ENCODE measurements at places on chromosomes 7 and 10.

DNA sequence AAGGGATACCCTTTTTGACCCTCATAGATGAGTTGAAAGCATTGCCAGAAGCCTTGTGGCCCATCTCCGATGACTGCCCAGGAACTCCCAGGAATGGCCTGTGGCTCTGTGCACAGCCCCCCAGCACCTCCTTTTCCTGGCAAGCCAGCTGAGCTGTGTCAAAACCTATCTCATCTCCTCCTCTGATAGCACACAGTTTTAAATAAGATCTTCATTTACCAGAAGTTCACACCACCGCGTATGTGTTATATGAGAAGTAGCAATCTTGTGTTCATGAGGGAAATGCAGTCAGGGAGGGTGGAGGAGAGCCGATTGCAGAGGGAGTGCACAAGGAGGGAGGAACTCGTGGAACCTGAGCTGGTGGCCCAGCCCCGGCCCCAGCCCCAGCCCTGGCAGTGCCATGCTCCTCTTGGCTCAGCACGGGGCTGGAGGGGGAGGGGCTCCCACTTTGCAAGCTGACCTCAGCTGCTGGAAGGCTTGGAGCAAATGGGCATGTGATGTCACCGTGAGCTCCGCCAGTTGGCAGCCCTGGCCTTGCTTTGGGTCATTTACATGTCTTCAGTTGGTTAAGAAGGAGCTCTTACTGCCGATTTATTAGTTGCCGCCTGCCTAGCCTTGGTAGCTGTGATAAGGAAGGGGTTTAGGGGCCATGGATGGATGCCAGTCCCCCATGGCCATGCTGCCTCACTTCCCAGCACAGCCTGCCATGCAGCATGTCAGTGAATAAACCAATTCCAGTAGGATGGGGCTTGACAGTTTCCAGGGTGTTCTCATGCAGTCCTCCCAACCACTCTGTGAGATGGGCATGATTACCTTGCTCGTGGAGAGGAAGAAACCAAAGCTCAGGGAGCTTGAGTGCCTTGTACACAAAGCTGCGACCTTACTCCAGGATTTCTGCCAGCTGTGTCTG lies 20.0 kb downstream of the UNC5B start:
- peak; percentile 94 for DNase-seq

GRCh38 chr10:1635340-1635739 lies 102.0 kb downstream of the ADARB2 start:
- DNase-seq, result no peak

DNA sequence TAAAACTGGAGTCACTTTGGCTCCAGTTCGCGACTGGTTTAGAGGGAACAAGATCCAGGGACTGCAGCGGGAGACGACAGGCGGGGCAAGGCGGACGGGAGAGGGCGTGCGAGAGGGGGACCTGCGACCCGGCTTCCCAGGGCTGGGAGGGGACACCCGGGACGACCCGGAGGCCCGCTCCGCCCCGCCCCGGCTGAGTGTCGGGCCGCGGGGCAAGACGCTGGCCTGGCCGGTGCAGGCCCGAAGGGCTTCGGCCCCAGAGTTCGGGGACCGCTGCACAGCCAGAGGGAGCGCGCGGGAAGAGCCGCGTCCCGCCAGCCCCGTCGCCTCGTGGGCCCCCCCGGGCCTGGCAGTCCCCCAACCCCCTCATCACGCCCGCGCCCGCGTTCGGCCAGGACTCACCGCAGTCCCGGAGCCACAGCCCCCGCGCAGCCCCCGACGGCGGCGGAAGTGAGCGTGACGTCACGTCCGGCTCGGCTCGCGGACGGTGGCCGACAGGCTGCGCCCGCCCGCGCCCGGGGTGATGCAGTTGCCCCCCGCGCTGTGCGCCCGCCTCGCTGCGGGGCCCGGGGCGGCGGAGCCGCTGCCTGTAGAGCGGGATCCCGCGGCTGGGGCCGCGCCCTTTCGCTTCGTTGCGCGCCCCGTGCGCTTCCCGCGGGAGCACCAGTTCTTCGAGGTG lies at the start of the genes TUBGCP2 and ZNF511:
TSS of gene TUBGCP2 (minus strand) at position 452 of the 679 bp plus-strand sequence. CDS start 5,931 bp downstream, outside the sequence.
TSS of gene ZNF511 (plus strand) at position 494 of the 679 bp plus-strand sequence. CDS start at position 524, 30 bp downstream.
- peak; percentile 88 for DNase-seq

GRCh38 chr7:18459484-18460245 lies 35.9 kb upstream of the HDAC9 start:
- no peak for DNase-seq

DNA sequence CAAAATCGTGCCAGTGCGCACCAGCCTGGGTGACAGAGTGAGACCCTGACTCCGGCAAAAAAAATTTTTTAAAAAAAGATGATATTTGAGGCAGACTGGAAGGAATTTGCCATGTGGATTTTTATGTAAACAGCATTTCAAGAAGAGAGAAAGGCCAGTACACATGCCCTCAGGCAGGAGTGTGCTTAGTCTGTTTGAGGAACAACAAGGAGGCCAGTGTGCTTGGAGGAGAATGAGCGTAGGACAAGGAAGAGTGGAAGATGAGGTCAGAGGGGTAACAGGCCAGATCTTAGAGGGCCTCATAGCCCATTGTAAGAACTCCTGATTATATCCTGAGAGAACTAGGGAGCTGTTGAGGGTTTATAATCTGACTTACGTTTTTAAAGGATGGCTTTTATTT lies 17.2 kb upstream of the STRIP2 start:
- DNase-seq, result no peak

- no peak for DNase-seq
Measured at GRCh38 chr7:28125431-28126409, 54.9 kb downstream of the JAZF1 start.

- DNase-seq, result peak; percentile 96
Measured at GRCh38 chr10:21372651-21373410, 152.7 kb downstream of the SKIDA1 start.

DNA sequence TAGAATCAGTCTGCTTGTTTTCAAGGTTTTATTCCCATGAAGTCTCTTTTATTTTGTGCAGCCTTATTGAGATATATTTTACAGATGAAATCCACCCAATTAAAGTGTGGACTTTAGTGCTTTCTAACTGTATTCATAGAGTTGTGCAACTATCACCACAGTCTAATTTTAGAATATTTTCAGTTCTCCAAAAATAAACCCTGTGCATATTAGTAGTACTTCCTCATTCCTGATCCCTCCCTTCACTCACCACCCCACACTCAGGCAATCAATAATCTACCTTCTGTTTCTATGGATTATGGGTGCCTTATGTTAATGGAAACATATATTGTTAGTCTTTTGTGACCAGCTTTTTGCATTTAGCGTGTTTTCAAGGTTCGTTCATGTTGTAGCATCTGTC lies 185.7 kb upstream of the TMEM72 start:
- DNase-seq, result no peak

DNA sequence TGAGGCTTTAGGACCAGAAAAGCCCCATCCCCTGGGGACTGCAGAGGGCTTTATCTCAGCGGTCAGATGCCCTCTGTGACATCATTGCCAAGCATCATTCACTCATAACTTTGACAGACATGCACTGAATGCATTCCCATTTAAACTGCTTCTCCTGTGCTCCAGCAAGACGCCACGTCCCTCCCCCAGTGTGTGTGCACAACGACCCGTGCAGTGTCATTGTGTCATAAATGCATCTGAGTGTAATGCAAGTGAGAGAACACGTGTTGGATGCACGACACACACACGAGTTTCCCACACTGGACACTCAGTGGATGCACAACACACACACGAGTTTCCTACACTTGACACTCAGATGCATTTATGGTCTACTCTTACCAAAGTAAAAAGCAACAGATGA lies 337.9 kb downstream of the PTPRN2 start:
- DNase-seq, result no peak

- no peak for DNase-seq
Measured at GRCh38 chr10:78768041-78768835, 300.5 kb upstream of the ZMIZ1 start.

DNA sequence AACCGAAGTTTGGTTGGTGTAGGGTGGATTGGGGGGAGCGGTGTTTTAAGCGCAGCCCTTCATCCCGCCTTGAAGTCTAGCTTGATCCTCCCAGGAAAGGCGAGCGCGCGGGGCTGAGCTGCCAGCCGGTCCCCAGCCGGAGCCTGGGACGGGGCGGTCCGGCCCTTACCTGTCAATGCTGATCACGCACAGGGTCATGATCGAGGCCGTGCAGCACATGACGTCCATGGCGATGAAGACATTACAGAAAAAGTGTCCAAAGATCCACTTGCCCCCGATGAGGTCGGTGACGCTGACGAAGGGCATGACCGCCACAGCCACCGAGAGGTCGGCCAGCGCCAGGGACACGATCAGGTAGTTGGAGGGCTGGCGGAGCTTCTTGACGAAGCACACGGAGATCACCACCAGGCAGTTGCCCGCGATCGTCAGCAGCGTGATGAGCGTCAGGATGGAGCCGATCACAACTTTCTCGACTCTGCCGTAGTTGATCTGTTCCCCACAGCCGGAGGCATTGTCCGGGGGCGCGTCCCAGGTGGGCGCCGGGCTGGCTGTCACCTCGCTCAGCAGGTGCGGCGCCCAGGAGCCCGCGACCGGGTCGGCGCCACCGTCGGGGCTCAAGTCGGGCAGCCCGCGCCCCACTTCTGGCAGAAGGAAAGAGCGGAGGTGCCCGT lies 740 bp downstream of the HTR7 start:
- no peak for DNase-seq

- DNase-seq, result peak; percentile 31
Measured at GRCh38 chr10:84308021-84308420, 20.4 kb upstream of the CCSER2 start.

DNA sequence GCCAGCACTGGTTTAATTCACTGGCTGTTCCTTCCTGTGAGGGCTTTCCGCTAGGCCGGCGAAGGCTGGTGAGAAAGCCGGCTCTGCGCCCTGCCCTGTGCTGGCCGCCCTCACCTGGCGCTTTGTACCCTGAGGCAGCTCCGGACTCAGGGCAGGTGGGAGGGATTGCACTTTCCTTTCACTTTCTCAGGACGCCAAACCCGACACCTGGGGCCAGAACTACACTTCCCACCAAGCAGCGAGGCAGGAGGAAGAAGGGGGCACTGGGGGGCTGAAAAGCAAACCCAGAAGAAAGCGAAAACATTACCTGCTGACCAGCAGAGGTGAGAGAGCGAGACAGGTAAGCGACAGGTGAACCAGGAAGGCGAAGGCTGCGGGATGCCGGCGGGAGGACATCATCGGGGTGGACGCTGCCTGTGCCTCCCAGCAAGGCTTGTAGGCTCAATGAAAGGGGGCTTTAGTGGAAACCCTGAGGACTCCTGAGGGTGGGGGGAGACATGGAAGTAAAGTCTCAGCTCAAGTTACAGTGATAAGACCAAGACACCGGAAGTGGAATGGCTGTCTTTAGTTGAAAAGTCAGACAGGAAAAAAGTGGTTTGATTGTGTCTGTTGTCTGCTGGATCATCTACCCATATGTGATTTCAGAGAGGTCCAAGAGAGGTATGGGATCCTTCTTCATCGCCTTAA lies at the start of gene RAB19:
TSS of gene RAB19 (plus strand) at position 181 of the 687 bp plus-strand sequence. CDS start 3,589 bp downstream, outside the sequence.
- DNase-seq, result no peak
